ENCODE measurements at places on chromosomes 2 and 18. TPM values are rescaled to one million over a fixed set of nuclear protein-coding genes. Genes with fewer than 3 reads are reported as not detected.

The KLHL41 gene
- 165 TPM for total RNA-seq

The EML4 gene
- total RNA-seq: 13.8 TPM

The PLCL1 gene
- 37.8 TPM for total RNA-seq

The RMC1 gene
- 14.6 TPM for total RNA-seq

The STPG4 gene
- total RNA-seq: not detected

The SKOR2 gene
- not detected for total RNA-seq

The LRATD1 gene
- 8.3 TPM for total RNA-seq

The ICOS gene
- total RNA-seq: 0.09 TPM

The CTAGE1 gene
- 0.09 TPM for total RNA-seq

DNA sequence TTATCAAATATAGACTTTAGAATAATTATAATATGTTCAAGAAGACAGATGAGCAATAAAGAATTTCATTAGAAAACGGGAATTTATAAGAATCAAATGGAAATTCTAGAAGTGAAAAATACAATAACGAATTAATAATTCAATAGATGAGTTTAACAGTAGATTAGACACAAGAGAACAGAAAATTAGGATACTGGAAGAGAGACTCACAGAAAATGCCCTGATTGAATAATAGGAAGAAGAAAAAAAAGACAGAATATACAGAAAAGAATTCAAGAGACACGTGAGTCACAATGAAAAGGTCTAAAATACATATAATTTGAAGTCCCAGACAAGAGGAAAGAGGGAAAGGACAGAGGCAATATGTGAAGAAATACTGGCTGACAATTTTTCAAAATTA lies 354.7 kb downstream of the CLIP4 start:
- no peak for DNase-seq

- DNase-seq: no peak
Observed at GRCh38 chr2:8088810-8089209, 593.0 kb upstream of the ID2 start.

DNA sequence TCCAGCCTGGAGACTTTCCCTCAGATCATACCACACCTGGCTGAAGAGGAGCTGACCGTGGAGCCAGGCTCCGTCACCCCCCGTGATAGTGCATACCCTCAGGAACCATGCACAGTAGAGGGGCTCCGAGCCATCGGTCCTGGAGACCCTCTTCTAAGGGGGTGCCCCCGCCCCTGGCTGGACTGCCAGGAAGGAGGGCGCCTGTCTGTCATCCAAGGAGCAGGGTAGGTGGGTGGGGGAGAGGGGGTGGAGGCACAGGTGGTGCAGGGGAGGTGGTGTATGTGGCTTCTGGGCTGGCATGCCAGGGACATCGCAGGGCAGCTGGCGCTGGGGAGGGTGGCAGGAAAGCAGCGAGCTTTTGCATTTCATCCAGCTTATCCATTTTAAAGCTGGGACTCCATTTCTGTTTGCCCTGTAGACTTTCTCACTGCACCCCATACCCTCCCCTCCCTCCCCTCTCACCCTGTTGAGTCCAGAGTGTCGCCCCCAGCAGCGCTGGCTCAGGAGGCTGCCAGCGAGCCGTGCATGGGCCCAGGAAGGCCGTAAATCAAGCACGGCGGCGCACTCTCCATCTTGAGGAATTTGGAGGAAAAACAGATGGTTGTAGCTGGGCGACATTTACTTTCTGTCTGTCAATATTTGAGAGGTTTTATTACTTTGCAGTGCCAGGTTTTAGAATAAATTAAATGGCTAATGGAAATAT lies 56.2 kb upstream of the HS6ST1 start:
- DNase-seq: peak; percentile 45

- peak; percentile 96 for DNase-seq
Observed at GRCh38 chr2:152200565-152201465, 25.3 kb upstream of the STAM2 start.

DNA sequence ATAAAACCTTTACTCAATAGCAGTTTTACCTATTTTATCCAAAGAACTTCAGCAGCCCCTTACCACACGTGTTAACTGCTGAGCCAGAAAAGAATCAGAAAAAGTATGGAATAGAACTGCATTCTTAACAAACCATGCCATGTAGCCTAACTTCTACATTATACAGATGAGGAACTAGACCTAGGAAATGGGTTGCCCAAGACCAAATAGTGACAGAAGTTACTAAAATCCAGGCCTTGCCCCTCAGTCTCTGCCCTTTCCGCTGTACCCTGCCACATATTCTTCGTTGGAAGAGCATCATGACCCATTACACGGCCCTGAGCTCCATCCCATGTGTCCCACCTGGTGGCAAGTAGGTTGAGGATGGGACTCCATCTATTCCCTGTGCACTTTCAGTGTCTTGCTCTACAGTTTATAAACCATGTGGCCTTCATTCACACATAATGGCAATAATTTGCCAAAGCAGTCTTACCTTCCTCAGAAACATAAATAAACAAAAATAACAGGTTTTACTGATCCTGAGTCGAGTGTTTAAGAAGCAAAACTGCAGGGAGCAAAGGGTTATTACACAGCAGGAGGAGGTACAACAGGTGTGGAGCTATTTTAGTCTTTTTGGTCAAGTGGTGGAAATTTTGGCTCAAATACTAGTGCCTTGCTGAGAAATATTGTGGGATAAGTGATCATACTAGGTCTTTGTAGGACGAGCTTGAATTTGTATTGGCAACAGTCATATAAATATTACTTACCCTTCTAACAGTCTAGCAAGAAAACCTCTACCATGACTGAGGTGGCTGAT lies 46.5 kb downstream of the HNRNPLL start:
- no peak for DNase-seq

GRCh38 chr2:1714291-1715064 lies 29.8 kb downstream of the PXDN start:
- no peak for DNase-seq

DNA sequence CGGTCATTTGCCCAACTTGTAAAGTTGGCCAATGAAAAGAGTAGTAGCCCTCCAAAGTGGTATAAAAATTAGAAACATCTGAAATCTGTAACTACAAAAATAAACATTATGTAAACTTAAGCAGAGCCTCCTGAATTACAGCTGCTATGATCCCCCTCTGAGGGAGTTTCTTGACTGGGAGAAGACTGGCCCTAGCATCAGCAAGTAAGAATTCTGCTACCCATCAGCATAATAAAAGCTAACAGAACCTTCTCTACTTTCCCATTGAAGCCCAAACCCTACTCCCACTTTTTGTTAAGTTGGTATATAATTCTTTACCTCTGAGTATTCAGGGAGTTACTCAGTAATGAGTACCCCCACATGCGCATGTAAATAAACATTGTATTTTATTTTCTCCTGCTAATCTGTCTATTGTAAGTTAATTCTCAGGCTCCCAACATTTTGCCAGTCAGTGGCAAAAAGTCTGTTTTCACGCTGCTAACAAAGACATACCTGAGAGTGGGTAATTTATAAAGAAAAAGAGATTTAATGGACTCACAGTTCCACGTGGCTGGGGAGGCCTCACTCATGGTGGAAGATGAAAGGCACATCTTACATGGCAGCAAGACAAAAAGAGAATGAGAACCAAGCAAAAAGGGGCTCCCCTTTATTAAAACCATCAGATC lies 71.3 kb downstream of the MYL12B start:
- DNase-seq: no peak

- no peak for DNase-seq
Observed at GRCh38 chr2:110748489-110748867, 16.1 kb downstream of the ACOXL start.

- no peak for DNase-seq
Observed at GRCh38 chr18:23398401-23398800, 54.7 kb upstream of the RIOK3 start.

GRCh38 chr2:215601990-215602721 lies 166.3 kb upstream of the FN1 start:
- DNase-seq: no peak

DNA sequence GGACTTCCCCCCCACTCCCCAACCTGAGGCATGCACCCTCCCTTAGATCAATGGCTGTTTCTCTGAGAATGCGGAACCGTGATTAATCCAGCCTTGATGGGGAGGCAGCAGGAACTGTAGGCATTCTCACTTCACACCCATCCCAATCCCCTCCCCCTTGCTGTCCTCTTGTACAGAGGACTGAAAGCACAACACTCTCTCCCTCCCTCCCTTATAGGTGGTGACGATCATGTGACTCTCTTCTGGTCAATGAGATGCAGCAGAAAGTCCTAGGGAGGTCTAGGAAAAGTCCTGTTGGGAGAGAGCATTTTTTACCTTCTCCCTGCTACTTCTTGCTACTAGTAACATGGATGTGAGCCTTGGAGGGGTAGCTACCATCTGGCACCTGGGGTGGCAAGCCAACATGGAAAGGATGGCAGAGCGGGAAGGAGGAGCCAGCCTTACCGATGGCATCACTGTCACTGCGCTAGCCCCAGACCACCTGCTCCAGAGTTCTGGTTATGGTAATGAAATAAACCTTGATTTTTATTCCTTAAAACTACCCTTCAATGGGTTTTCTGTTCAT lies 106.9 kb downstream of the MSH2 start:
- no peak for DNase-seq

DNA sequence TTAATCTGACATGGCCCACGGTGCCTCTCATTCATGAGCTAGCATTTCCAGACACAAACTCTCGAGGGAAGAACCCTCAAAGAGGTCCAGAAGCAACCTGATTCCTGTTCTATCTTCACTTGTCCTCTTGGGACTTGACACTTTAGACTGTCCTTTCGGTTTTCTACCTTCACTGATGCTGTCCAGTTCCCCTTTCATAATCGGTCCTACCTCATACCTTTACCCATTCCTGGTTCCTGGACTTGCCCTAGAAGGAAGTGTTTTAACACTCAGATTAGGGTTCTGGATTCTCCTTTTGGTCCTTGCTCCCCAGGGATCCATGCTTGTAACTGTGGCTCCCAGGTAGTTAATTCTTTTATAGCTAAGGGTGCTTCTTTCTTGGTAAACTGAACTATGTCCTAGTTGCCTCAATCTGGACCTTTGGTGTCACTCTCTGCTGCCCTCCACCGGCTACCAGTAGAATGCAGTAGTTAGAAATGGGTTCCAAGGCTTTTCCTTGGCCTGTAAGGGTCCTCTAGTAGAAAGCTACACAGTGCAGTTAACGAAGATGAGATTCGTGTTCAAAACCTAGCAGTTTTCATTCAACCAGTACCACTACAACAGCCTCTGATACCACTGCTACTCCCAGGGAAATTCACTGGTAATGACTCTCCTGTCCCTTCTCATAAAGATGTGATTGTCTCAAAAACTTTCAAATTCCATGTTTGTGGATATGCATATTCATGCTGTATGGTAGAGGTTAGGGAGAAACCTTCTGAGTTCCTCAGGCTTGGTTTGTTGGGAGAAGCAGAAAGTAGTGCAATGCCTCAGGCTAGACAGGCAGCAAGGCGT lies 178.1 kb upstream of the CYP26B1 start:
- peak; percentile 60 for DNase-seq

GRCh38 chr2:182553483-182553882 lies 126.6 kb upstream of the PDE1A start:
- no peak for DNase-seq

- DNase-seq: no peak
Observed at GRCh38 chr2:111208639-111209038, 87.9 kb downstream of the BCL2L11 start.

- DNase-seq: no peak
Observed at GRCh38 chr2:212973347-212973746, 178.1 kb downstream of the IKZF2 start.

DNA sequence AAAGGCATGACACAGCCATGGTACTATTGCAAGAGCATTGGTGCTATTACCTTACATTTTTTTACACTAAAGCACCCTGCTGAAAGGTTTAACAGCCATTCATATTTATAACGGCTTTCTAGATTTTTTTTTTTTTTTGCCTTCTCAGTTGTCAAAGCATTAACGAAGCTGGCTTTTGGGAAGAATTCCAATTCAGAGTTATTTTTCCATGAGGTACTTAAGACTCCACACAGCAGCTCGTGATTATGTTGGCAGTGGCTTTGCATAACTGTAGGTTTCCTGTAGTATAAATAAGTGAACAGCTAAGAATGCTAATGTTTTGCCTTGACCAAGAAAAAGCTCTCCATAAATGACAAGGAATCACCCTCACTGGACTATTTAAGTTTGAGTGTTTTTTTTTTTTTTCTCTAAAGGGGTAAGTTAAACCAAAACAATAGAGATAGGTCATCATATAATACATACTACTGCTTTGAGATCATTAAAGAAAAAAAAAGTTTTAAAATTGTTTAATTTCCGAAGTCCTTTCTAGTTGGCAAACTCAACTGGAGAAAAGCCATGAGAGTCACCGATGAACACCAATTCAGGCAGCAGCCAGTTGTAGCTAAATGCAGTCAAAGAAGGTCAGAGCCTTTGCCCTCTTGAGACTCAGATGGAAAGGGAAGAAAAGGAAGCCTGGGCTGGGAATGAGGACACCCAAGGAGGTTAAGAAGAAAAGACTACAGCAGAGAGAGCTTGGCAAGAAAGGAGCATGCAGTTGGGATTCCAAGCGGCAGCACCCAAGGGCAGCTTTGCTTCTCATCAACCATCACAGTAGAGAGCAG lies 187.4 kb upstream of the NCKAP5 start:
- no peak for DNase-seq

GRCh38 chr2:2850859-2851258 lies 519.8 kb upstream of the MYT1L start:
- no peak for DNase-seq

- no peak for DNase-seq
Observed at GRCh38 chr2:191946471-191947182, 99.7 kb upstream of the CAVIN2 start.

GRCh38 chr2:226746196-226746800 lies 53.3 kb downstream of the IRS1 start:
- DNase-seq: no peak
